Type B pancreatic cell (in vitro differentiated cells): ENCODE measurements at places on chromosomes 12 and 14. TPM values are rescaled to one million over a fixed set of nuclear protein-coding genes. Genes with fewer than 3 reads are reported as not detected.

- H3K4me1 ChIP-seq: peaks cover 7% of the 10 kb centered on the region
- peaks cover 4% of the 10 kb centered on the region for H3K27me3 ChIP-seq
- H3K36me3 ChIP-seq: no peaks in the 10 kb centered on the region
These were observed 20.5 kb downstream of the FOXN4 start for GRCh38 chr12:109288571-109288970.

The BEST3 gene
- 0.14 and 0.77 TPM in 2 replicates for total RNA-seq

- H3K36me3 ChIP-seq: no peaks in the 10 kb centered on the region
- peak overlapping the region; percentile 84 for H3K27ac ChIP-seq
- peak overlapping the region; percentile 91 for H3K4me3 ChIP-seq
These were observed 710 bp downstream of the MTA1 start for GRCh38 chr14:105420101-105420973.

DNA sequence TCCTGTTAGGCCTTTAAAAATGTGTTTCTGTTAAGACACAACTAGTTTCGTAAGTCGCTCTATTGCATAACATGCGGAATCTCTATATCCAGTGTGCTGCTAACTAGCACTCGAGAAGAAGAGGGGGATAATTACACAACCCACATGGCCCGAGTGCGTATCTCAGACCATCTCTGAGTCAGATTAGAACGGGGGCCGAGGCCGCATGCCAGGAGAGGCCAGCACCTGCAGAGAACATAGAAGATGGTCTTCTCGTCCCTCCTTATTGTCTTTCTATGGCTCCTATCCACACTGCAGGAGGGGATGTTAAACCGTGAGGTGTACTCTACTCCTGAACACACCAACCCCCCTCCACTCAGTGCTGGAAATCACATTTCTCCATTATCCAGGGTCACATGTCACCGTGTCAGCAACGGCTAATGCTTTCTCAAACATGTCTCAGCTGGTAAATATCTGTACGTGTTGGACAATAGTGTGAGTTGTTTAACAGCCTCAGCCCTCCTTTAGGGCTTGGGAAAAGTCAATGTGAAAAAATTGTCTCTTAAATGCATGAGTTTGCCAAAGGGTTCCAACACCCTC lies 56.3 kb downstream of the CCDC88C start:
- H3K4me1 ChIP-seq: peaks cover 6% of the 10 kb centered on the region
- H3K27ac ChIP-seq: peak overlapping the region; percentile 31
- peaks cover 3% of the 10 kb centered on the region for H3K36me3 ChIP-seq
- DNase-seq: no peak
- no peak overlapping the region for H3K4me3 ChIP-seq
- H3K27me3 ChIP-seq: no peaks in the 10 kb centered on the region

- H3K4me1 ChIP-seq: no peaks in the 10 kb centered on the region
- no peak overlapping the region for H3K27ac ChIP-seq
- peak overlapping the region; percentile 22 for H3K4me3 ChIP-seq
- DNase-seq: no peak
- peaks cover 49% of the 10 kb centered on the region for H3K27me3 ChIP-seq
These were observed 1.9 kb upstream of the MMP17 start for GRCh38 chr12:131826097-131826928.

The FAM181A gene
- total RNA-seq: 1.2 TPM in 1 of 2 replicates, not detected in the other

DNA sequence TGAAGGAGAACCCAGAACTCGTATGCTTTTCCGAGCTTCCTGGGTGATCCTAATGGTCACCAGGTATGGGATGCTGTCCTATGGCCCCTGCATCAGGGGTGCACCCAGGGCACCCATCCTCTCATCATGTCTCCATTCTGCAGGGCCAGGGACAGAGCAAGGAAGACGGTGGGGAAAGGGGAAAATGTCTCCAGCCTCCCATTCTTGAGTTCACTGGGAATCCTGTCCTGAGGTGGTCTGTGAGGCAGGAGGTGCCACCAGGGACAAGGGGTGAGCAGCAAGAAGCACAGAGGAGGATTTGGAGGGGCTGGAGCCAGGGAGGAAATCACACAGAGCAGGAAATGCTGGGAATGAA lies 14.9 kb upstream of the SLC6A12 start:
- no peak overlapping the region for H3K27ac ChIP-seq
- H3K36me3 ChIP-seq: peaks cover 4% of the 10 kb centered on the region
- peaks cover 42% of the 10 kb centered on the region for H3K27me3 ChIP-seq
- H3K4me1 ChIP-seq: peaks cover 8% of the 10 kb centered on the region
- peak; percentile 50 for DNase-seq
- H3K4me3 ChIP-seq: no peak overlapping the region
